ENCODE measurements at places on chromosomes 5 and 9.

GRCh38 chr5:142926549-142926948 is 156.4 kb downstream of the ARHGAP26 start:
- DNase-seq: no peak

DNA sequence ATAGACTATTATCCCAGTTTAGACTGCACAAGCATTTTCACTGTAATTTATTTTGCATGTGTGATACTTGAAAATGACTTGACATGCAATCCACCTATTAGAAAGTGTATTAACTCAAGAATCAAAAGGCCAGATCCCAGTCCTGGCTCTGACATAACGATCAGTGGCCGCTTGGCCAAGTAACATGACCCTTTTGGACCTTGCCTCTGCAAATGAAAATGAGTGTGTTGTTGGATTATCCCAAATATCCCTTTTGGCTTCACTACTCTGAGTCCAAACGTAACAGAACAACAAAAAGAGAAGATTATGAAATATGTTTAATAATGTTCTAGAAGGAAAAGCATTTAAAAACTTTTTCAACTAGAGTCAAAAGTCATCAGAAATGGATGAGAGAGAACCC is 19.0 kb downstream of the DMGDH start:
- DNase-seq: no peak

DNA sequence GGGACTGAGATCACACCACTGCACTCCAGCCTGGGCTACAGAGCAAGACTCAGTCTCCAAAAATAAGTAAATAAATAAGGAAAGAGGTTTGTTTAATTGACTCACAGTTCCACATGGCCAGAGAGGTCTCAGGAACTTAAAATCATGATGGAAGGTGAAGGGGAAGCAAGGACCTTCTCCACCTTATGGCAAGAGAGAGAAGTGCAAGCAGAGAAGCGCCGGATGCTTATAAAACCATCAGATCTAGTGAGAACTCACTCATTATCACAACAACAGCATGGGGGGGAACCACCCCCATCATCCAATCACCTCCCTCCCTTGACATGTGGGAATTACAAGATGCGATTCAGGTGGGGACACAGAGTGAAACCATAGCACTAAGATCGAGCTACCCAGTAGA is 22.8 kb upstream of the RGMB start:
- no peak for DNase-seq

DNA sequence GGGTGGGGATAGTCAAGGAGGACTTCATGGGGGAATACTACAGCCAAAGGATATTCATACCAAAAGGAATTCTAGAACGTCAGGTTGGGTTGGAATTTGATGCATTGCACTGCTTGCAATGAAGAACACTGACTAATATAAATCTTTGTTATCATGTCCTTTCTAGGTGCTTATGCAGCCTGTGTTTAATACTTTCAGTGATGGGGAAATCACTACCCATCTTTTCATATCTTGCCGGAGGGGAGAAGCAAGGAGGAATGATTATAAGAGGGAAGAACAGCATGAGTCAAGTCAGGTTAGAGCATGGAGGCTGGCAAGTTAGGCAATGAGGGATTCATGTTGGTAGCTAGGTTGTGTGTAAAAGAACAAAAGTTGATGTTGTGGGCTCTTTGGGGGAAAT is 5.1 kb upstream of the CCDC69 start:
- DNase-seq: no peak

DNA sequence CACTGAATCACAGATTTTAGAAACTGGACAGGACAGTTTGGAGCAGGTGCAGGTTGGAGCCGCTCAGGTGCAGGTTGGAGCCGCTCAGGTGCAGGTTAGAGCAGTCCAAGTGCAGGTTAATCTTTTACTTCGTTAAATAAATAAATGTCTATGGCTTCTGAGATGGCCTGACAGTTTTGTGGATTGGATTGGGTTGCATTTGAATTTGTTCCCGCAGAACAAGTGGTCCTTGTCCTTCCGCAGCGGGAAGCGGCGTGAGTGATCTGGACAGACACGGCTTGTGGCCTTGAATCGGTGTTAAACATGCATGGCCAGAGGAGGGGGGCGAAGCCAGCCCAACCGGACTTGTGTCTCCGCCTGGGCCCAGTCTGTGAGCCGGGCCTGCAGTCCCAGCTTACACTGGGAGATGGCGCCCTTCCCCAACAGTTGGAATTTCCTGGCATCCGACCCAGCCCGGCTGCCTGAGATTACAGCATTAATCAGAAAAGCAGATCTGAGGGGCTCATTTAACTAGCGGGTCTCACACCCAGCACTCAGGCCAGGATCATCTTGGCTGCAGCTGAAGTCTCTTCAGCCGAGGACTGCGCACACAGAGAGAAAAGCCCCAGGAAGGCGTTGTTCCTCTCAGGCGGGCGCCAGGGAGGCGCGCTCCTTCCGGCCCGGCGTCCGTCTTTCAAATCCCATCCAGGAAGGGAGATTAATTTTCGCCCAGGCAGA is 1.5 kb upstream of the OLFM1 start:
- DNase-seq: no peak

DNA sequence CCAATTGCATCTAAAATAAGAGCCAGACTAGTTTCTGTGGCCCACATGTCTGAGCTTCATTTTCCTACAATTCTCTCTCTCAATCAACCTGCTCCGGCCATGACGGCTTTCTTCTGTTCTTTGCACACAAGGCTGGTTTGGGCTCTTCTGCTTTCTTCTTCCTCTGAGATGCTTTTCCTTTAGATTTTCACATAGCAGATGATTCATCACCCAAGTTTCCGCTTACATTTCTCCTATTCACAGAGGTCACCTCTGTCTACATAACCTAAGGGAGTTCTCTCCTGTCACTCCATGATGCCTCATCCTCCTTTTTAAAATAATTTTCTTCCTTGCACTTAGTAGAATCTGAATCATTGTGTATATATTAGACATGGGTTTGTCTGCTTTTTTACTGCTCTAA is 334.6 kb upstream of the TUSC1 start:
- DNase-seq: no peak

DNA sequence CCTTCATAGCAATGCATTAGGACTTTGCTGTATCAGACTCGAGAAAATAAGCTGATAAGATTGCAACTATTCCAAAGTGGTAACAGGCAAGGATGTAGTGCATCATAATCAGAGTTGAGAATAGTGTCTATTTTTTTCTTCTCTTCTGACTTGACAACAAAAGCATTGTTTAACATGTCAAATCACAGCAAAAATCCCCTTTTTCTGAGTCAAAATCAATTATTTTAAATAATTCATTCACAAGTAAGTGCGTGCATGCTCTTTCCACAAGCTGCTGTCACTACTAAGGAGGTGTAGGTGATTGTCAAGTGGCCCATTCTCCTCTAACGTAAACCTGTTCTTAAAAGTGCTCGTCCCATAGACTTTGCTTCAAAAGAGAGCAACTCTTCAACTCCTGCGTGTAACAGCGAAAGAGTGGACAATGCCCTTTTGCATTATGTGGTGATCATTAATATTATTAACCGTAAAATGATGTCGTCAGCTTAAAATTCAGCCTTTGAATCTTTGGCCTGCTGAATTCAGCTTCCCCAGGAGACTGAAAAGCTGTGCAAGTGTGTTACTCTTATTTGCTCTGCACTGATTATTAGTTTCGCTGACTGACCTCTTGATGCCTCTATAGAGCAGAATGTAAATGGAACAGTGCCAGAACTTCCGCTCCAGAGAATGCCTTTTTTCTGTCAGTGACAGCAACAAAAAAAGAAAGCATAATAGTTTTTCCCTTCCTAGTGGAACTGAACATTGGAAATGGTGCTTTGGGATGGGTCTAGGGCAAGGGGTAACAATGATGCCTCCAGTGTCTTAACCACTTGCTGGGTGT is 680.8 kb upstream of the SEMA6A start:
- no peak for DNase-seq

DNA sequence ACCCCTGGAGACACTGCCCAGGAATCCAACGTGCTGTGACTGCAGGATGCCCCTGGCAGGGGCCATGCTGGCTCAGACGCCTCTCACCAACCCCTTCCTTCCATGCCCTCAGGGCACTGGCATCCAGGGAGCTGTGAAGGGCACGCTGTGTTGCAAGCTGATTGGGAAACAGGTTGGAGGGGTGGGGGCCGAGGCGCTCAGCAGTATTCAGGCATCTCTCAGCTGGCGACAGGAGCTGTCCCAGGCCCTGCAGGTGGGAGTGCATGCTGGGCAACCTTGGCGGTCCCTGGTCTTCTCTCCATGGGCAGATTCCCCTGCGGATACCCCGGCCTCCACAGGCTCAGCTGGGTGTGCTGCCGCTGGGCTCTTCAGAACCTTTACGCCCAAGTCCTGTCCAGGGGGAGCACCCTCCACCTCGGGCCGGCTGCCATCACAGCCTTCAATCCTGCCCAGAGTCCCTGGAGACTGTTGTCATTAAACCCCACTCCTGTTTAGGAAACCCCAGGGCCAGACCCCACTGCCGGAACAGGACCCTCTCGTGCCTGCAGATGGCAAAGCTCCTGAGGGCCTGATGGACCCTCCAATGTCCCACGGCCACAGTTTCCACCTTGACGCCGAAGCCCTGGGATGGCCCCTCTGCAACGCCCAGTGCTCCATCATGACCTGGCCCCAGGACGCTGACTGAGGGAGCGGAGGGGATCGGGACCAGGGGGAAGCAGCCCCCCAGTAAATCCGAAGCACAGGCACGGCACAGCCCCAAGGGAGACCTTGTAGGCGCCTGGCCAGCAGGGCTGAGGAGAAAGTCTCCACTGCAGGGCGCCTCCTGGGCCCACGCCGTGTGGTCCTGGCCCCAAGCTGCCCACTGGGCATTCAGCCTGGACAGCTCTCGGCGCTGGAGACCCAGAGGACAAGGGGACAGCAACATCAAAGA is 9.3 kb downstream of the TPPP start:
- no peak for DNase-seq

DNA sequence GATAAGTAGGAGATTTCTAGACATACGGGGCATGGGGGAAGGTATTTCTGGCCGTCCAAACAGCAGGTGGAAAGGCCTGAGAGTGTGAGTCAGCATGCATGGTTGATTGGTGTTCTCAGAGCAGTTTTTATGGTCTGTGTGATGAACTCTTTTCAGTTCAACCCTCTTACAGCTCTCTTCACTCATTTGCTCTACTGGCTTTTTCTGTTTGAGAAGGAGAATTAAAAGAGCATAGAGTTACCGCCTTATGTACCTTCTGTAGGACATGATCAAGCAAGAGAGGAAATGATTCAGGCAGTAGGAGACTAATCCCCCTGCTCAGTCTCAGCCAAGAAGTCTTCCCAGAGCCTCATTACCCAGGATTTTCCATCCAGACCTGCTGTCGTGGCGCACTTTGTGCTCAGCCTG is 92.4 kb downstream of the PRDM6 start:
- DNase-seq: no peak

DNA sequence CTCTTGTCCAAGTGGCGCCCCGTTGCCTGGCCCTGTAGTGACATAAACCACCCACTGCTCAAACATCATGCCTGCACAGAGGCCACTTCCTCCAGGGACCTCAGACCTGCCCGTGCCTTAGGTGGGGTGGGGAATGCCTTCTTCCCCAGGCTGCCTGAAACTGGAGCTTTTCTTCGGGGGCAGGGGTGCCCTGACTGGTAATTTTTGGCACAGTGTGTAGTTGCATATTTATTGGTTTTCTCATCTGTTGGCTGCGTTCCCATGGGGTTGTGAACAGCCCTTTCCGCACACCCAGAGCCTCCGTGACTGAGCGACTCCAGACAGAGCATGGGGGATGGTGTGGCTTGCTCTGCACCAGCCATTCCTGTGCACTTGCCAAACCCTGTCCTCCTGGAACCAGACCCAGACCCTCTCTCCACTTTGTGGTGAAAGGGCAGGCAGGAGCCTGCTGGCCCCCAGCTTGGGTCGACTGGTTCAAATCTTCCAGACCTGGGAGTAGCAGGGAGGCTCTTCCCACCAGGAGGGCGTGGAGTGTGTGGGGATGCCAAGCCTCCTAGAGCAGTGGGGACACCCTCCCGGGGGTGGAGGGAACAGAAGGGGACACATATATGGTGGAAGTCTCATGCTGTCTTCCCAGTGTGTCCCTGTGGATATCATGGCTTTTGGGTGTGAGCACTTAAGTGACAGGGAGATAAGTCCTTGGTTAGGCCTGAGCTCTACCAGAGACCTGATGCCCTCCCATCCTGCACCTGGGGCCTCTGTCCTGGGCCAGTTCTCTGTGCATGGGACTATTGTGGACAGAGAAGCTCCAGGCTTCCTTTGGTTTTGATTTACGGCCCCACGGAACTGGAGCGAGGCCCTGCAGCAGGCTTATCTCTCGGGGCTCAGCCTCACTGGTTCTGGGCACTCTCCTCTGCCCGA is 39.6 kb downstream of the WNK2 start:
- DNase-seq: no peak

GRCh38 chr9:31304576-31304975 is 1079.9 kb upstream of the ACO1 start:
- DNase-seq: no peak

GRCh38 chr9:101736717-101737116 is 1.7 kb downstream of the GRIN3A start:
- no peak for DNase-seq

DNA sequence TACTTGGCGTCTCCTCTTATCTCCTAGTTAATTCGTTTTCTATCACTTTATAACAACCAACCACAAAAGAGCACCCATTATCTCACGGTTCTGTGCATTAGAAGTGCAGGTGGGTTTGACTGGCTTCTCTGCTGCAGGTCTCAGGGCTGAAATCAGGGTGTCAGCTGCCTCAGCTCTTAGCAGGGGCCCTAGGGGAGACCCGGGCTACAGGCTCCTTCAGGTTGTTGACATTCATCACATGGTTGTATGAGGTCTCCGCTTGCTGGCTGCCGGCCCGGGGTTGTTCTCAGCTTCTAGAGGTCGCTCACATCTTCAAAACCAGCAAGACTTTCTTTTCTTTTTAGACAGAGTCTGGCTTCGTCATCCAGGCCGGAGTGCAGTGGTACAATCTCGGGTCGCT is 2.9 kb upstream of the ZMYND19 start:
- no peak for DNase-seq

GRCh38 chr9:89174291-89174690 is 4.3 kb downstream of the SHC3 start:
- DNase-seq: no peak

DNA sequence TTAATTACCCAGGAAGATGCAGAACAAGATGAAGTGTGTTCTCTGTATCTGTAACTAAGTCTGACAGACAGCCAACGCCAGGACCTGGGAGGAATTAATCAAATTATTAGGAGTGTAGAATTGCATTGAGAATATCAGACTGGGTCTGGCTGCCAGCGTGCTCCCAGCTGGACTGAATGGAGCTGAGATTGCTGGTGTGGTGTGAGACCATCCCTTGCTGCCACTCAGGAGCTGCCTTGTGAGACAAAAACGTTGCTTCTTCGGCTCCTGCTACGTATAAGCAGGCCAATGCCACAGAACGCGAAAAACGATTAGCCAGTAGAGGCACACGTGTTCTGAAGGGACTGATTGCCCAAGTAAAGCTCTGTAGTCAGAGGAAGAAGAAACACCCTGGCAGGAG is 66.8 kb downstream of the AMBP start:
- no peak for DNase-seq

DNA sequence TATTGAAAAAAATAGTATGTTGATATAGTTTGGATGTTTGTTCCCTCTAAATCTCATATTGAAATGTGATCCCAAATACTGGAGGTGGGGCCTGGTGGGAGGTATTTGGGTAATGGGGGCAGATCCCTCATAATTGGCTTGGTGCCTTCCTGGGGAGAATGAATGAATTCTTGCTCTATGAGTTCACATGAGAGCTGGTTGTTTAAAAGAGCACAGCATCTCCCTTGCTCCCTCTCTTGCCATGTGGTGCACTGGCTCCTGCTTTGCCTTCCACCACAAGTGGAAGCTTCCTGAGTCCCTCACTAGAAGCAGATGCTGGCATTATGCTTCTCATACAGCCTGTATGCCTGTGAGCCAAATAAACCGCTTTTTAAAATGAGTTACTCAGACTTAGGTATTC is 154.8 kb downstream of the ADAMTS6 start:
- no peak for DNase-seq
